ENCODE measurements at places on chromosomes 2 and 18.

- no peak for DNase-seq
Observed at GRCh38 chr18:3654442-3655253, 204.7 kb downstream of the TGIF1 start.

DNA sequence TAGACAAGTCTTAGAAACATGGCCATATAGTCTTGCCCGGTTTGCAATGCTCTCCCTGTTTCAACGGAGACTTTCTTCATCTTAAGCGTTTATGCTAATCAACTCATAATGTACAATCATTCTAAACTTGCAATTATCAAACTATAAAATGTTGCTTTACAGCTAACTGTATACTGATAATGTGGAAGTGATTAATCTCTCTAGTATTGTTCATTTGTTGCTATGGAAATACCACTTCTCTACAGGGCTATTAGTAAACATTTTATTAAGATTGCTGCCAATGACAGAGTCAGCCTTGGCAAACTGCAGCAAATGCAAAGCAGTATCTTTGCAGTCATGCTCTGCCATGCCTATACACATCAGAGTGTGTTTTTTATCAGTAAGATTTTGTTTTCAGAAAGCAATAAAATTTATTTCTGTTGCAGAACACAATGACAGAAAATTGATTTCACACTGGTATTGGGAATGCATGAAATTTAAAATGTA lies 1201.8 kb upstream of the CDH2 start:
- no peak for DNase-seq

DNA sequence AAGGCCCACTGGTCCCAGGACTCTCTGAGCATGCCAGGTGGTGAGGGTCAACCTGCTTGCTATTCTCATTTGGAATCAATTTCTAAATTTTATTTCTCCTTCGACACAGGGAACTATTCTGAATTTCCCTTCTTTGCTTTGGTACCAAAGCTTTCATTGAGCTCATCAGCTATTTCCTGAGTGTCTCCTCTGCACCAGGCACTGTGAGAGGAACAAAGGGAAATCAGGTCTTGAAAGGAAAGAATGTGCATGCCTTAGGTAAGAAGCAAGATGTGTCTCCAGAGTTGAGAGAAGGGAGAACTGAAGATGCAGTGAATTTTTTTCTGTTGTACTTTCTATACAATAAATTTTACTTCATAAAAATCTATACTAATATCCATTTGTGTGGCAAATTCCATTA lies 17.9 kb downstream of the SPATS2L start:
- no peak for DNase-seq

GRCh38 chr2:159468257-159468656 lies 148.1 kb downstream of the BAZ2B start:
- no peak for DNase-seq

GRCh38 chr18:52451851-52452250 lies 111.9 kb downstream of the DCC start:
- no peak for DNase-seq

GRCh38 chr2:119688616-119689015 lies 9.6 kb downstream of the TMEM177 start:
- DNase-seq: no peak

DNA sequence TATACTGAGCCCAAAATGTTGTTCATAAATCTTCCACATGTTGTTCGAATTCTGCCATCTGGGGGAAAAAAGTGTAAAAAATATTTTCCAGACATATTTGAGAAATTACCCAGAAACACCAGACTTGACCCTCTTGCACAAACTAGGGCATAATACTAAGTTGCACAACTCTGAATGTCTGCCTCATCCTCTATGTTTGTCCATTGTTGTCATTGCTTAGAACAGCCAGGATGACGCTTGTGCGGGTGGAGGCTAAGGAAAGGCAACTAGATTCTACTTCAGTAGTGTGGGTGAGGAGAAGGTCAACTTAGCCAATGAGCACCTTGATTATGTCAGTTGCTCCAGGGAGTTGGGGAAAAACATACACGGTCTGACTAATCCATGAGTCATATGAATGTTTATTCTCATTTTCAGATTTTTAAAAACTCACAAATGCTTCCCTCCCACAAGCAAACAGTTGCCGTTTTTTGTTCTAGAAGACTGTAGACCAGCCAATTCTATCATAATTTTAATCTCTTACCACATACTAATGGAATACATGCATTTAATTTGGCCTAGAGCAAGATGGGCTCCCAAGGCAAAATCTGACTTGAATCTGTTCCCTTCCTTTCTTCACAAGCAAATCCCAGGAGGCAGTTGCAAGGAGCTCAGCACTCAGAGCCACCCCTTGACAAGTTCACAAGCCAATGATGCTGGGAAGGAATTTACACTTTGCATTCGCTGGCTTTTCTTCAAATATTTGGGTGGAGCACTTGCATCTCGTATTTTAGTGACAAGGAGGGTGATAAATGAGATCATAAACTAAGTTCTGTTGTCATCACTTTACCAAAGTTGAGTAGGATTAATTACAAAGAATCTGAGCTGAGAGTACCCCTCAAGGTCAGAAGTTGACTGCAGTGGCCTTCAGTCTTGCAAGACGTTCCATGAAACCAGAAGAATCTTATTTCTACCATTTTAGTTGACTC lies 163.2 kb upstream of the TWIST2 start:
- DNase-seq: no peak
